Left lobe of liver (tissue), 2 donors: ENCODE measurements at places on chromosomes 5 and 9.
A peak's percentile ranks its signal among the peaks of the same experiment; 100 is the strongest.

- DNase-seq = no peak
Measured at GRCh38 chr5:75666801-75667200, 50.4 kb downstream of the POC5 start.

- DNase-seq = no peak
Measured at GRCh38 chr5:113176196-113176595, 199.6 kb downstream of the DCP2 start.

- DNase-seq = no peak
Measured at GRCh38 chr5:36300191-36300926, 1.3 kb downstream of the RANBP3L start.

DNA sequence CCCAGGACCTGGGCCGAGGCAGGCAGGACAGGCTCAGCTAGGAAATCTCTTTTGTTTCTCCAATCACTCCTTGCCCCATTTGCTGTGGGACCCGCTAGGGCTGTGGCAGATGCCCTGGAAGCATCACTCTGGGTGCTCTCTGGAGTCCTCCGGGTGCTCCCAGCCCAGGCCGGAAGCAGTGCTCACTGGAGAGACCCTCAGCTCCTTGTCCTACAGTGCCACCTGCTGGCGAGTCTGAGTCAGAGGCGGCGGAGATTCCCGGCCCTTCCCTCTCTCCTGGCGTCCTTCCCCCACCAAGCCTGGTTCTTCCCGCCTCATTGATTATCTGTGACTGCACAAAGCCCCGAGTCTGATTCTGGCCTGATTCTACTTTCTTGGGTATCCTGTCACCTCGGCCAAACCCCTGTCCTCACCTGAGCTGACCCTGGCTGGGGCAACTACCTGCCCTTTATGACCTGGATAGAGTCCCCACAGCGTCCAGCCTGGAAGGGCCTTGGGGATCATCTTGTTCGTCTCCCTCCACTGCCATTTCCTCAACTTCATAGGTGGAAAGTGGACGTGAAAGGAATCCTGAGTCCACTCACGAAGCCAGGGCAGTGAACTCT is 7.3 kb upstream of the BARHL1 start:
- peak; percentile 59 for DNase-seq

GRCh38 chr9:84781458-84781857 is 111.9 kb downstream of the NTRK2 start:
- no peak for DNase-seq

DNA sequence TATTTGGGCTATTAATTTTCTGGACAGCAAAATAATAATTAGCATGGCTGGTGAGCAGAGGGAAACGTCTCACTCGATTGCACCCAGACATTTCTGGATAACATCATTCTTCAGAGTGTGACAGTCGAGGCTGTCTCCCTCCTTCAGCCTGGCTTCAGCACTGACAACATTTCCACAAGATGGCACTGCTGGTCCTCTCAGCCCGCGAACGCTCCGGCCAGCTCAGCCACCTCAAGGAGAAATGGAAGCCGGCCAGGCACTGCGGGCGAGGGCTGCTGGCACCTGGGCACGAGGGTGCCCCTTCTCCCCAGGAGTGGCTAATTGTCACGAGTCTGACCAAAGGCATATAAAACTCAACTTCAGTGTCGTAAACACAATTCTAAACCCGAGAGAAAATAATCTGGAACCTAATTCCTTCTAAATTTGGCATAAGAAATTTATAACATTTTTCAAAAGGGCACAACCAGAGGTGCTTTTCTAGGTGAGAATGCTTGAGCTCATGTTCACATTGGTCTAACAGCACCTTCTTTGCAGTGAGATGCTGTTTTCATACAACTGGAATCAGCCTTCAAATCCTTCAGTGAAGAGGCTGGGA is 65.9 kb downstream of the DAP start:
- DNase-seq = peak; percentile 76

DNA sequence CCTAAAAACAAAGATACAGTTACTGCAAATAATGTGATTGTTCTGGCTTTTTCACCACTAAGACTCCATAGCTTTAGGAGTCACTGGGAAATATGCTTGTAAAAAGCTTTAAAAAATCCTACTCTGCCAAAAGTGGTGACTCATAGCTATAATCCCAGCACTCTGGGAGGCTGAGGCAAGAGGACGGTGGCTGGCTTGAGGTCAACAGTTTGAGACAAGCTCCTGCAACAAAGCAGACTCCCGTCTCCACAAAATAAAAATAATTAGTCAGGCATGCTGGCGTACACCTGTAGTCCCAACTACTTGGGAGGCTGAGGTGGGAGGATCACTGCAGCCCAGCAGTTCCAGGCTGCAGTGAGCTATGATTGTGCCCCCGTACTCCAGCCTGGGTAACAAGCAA is 406.4 kb downstream of the HTR1A start:
- no peak for DNase-seq

GRCh38 chr5:155530046-155530445 is 516.5 kb downstream of the KIF4B start:
- DNase-seq = no peak

DNA sequence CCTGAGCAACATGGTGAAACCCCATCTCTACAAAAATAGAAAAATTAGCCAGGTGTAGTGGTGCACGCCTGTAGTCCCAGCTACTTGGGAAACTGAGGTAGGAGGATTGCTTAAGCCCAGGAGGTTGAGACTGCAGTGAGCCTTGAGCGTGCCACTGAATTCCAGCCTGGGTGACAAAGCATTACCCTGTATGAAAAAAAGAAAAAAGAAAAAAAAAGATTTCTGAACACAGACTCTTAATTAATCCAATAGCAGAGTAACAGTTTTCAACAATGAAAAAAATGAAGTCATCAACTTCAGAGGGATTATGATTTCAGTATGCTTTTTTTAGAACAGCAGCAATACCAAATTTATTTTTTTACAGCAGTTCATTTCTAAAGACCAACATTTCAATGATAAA is 118.8 kb upstream of the TNPO1 start:
- no peak for DNase-seq

- DNase-seq = no peak
Measured at GRCh38 chr5:91641730-91642350, 258.7 kb upstream of the ARRDC3 start.

GRCh38 chr5:90368454-90369246 is 40.9 kb downstream of the CETN3 start:
- no peak for DNase-seq

- no peak for DNase-seq
Measured at GRCh38 chr5:173278172-173278571, 43.2 kb upstream of the NKX2-5 start.

DNA sequence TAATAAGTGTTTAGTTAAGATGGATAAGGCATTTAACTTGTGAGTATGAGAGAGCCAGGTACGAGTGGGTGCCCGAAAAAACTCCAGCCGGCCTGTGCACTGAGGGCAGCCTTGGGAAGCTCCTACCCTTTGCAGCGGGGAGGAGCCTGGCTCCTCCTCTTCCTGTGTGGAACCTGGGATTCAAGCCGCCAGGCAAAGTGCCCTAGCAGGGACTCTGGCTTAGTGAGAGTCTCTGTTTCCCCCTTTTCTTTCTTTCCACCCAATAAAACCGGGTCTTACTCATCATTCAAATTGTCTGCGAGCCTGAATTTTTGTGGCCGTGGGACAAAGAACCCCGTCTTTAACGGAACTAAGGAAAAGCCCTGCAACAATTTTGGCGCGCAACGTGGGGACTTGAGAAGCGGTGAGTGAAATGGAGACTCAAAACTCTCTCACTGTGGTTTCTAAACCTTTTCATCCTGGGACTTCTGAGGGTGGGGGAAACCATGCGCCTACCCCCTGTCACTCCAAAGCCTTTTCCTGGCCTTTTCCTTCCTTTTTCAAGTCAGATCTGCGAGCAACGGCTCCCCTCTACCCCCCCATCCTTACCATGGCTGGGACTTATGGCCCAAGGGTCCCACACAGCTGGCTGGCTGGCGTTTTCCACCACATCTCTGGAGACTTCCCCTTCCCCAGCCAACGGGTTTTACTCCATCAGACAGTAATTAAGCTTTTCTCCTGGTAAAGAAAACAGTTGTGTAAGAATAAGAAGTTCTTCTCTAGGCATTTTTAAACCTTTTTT is 535.7 kb upstream of the ACO1 start:
- DNase-seq = no peak

DNA sequence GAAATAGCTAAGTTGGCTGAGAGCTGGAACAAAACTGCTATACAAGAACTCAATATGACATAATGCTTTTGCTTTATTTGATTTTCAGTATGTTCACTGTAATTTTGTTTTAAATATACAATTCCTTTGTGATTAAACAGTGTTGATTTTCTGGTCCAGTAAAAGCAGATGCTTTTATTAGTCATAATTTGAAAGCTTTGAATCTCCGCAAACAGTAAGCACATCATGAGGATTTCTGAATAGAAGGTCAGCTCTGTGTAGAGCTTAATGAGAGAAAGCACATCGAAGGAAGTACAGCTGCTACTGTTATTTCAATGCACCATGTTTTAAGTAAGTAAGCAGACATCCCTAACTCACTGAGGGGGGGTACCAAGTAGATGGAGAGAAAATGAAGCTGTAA is 701.3 kb upstream of the ACO1 start:
- DNase-seq = no peak

GRCh38 chr5:135085133-135085935 is 51.3 kb upstream of the PITX1 start:
- no peak for DNase-seq

- no peak for DNase-seq
Measured at GRCh38 chr5:40775085-40775845, 19.5 kb upstream of the TTC33 start.

DNA sequence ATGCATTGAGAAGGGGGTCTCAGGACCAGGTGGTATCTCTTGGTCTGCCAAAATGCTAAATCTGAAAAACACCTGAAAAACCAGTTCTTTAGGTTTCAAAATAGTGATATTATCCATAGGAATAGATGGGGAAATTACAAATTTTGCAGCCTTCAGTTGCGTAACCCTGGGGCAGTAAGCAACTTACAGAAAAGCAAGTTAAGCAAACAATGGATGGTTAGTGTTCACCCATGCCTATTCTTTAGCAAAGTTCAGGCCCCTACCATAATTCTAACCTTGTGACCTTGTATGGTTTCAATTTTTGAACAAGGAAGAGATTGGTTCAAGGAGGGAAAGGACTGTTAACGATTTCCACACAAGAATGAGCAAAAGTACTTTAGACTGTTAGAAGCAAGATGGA is 24.5 kb downstream of the GLRX start:
- DNase-seq = no peak

DNA sequence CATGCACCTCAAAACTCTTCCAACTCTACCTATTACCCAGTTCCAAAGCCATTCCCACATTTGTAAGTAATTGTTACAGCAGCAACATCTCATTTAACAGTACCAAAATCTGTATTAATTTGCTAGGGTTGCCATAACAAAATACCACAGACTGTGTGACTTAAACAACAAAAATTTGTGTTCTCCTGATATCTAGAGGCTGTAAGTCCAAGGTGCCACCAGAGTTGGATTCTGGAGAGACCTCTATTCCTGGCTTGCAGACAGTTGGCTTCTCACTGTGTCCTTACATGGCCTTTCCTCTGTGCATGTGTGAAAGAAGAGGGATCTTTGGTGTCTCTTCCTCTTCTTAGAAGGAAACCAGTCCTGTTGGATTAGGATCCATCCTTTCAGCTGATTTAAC is 203.8 kb upstream of the PIK3R1 start:
- no peak for DNase-seq

- DNase-seq = no peak
Measured at GRCh38 chr5:81785322-81785721, 34.4 kb upstream of the SSBP2 start.

GRCh38 chr5:143962201-143962600 is 150.2 kb downstream of the HMHB1 start:
- DNase-seq = no peak

DNA sequence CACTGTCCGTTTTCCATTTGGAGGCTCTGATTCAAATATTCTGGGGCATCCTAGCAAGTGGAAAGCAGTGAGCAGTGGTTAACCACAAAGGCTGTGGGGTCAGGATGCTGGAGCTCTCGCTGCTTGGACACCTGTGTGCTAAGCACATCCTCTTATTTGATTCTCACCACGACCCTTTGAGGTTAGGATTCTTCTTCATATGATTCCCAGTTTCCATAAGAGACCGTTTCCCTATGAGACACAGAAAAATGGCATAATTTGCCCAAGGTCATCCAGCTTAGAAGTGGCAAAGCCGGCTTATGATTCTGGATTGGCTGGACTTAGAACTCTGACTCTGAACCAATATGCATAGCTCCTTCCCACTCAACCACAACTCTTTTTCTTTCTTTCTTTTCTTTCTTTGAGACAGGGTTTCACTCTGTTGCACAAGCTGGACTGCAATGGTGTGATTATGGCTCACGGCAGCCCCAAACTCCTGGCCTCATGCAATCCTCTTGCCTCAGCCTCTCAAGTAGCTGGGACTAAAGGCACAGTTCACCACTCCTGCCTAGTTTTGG is 207.7 kb downstream of the TTLL11 start:
- DNase-seq = no peak

GRCh38 chr5:37966291-37966690 is 126.5 kb upstream of the GDNF start:
- DNase-seq = no peak
